ENCODE measurements at places on chromosomes 16 and 17.

- no peak for DNase-seq
These were observed 2.2 kb downstream of the MMP28 start for GRCh38 chr17:35793257-35793656.

GRCh38 chr16:86338403-86339115 lies 171.8 kb upstream of the FOXF1 start:
- no peak for DNase-seq

DNA sequence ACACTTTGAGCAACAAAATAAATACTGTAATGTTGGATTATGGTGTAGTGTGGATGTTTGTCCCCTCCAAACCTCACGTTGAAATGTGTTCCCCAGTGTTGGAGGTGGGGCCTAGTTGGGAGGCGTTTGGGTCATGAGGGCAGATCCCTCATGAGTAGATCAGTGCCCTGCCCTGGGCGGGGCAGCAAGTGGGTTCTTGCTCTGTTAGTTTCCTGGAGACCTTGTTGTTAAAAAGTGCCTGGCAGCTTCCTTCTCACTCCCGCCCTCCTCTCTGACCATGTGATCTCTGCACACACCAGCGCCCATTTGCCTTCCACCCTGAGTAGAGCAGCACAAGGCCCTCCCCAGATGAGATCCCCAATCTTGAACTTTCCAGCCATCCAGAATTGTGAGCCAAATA lies 67.7 kb downstream of the MPRIP start:
- DNase-seq: peak; percentile 54

DNA sequence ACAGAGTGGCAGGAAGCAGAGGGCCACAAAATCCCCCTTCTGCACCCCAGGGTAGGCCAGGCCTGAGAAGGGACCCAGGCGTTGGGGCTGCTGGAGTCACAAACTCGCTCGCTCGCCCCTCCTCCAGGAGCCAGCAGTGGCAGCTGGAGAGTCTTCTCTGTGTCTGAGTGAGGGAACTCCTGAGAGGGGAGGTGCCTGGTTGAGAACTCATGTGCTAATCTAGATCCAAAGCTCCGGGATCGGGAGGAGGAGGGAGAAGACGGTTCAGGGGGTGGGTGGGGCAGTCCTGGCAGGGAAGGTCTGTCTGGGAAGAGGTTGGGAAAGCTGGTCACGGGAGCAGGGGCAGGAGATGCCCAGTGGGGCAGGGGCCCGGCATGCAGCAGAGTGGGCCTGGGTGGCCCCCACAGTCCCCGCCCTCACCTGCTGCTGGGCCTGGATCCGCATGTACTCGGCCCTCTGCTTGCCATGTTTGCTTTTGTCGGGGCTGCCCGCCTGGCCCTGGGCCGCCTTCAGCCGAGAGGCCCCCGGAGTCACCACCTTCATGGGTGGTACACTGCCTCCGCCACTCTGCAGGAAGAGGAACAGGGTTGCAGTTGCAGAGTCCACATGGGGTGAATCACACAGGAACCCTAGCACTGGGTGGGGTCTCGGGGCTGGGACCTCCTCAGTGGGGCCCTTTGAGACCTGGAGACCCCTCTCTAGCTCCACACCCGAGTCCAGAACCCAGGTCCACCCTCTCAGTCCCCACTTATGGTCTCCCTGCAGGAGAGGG lies 62.2 kb downstream of the SRCIN1 start:
- no peak for DNase-seq

GRCh38 chr17:54439816-54440215 lies 460.8 kb upstream of the TOM1L1 start:
- DNase-seq: no peak

DNA sequence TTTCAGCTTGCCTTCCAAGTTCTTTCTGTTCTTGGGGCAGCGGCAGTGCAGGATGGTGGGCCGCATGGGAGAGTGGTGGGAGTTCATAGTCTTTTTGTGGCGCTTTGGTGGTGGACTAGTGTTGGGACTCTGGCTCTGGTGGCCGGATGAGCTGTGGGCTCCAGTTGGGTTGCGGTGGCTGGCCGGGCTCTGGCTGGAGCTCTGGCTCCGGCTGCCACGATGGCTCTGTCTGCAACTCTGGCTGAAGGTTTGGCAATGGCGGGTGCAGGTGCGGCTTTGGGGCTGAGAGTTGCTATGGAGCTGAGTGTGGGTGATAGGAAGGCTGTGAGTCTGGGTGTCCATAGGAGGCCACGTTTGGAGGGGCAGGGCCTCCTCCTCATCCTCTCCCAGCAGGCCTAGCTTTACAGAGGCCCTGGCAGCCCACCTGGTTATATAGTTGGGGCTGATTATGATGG lies at the start of gene TNP2:
Gene TNP2 (minus strand): TSS at position 405 of the 455 bp plus-strand sequence. CDS start 63 bp downstream, at position 342.
- no peak for DNase-seq

DNA sequence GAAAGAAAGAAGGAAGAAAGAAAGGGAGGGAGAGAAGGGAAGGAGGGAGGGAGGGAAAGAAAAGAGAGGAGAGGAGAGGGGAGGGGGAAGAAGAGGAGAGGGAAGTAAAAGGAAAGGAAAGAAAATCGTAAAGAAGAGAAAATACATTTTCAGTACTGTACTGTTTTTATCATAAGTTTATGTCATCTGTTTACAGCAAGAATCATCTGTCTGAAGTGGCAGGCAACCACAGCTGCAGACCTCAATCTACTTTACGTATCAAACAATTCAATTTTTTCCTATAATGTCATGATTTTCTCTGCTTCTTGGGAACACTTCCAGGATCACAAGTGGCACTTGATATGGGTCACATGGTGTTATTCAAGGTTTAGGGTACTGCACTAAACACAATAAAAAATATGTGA lies 58.3 kb downstream of the USP32 start:
- no peak for DNase-seq

DNA sequence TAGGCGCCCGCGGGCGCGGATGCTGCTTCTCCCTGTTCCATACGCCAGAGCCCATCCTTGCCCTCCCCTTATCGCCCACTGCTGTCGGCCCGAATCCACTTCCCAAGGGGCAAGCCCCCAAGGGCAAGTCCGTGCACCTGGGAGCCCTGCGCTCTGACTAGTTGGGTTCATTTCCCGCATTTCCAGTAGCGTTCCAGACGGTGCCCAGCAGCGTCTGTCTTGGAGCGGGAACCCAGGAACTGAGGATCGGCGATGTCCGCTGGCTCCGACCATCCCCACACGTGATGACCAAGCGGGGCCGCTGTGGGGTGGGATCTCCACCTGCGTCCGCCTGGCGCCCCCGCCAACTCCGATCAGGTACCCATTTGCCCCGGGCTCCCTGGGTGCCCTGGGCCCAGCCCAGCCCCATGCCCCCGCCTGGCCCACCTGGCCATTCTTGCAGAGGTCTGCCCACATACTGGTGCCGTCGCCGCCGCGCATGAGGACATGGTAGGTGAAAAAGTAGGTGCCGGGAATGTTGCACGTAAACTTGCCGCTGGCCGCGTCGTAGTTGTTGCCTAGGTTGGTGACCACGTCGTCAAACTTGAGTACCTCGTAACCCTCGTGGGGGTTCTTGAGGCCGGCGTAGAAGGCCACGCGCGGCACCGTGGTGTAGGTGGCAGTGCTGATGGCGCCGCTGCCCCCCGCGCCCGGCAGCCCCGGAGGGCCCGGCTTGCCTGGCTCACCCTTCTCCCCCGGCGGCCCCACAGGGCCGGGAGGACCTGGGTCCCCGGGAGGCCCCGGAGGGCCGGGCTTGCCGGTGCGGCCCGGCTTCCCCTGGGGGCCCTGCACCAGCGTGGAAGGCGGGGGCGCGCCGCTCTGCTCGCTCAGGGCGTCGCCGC lies 837 bp downstream of the C1QL1 start:
- no peak for DNase-seq

GRCh38 chr16:66923866-66924265 lies 1.5 kb downstream of the RRAD start:
- no peak for DNase-seq

DNA sequence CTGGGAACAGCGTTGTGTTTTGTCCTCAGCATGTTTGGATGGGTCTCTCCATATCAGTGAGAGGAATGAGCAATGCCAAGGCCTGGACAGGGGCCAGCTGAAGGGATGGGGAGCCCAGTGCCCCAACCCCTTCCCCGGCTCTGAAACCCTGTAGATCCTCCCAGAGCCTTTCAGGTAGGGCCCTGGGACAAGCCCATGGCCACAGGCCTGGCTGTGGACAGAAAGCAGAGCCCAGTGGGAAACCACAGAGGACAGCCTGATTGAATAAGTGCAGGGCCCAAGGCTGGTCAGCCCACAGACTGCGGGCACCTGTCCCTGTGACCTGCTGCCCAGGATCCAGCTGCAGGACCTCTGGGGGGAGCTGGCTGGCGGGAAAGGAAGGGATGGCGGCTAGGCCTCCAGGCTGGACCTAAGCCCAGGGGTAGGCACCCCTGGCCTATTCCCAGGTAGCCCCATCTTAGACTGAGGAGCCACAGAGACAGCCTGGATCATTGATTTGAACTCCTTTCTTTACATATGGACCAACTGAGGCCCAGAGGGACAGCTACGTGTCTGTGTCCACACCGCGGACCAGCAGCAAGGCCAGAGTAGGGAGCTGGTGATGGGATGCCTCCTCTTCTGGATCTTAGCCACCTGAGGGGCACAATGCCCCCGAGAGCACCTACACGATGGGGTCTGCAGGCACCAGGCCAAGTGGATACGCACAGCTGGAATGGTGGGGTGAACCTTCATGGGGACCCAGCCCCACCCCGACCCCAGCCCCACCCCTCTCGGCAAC lies 1.3 kb downstream of the CCDC102A start:
- no peak for DNase-seq

DNA sequence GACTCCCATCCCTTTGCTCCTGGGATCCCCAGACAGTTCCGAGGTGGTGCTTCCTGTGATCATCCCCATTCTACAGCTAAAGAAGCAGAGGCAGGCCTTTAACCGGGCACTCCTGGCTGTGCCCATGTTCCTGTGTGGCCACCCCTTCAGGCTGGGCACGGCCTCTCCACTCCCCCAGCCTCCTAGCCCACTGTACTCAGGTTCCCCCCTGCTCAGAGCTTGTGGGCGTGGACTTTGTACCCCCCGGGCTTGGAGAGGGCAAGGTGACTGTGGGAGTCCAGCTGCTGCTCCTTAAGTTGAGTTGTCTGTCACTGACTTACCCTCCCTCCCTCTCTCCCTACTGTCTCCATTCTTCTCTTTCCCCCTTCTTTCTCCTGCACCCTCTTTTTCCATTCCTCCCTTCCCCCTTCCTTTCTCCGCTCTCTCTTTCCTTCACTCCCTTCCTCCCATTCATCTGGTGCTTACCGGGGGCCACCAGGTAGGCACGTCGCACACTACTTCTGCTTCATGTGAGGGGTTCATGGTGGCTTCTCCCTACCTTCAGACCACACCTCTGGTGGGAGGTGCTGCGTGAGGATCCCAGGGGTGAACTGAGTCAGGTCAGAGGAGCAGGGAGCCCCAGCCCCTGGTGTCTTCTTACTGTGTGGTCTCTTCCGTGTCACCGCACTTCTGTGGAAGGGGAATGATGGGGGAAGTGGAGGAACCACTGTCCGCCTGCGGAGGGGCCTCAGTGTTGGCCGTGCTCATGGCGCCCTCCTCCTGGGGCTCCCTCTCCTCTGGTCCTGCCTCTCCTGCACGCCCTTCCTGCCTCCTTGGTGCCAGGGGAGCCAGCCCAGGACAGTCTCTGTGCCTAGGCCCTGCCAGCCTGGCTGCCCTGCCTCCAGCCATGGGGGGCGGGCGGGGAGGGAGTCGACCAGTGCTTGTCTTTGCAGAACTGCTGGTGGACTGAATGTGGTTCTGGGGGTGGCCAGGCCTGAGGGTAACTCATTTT lies 29.7 kb downstream of the CMIP start:
- no peak for DNase-seq

GRCh38 chr17:77720946-77721845 lies 237.3 kb upstream of the TNRC6C start:
- DNase-seq: no peak

Data from CD4-positive, alpha-beta T cell treated with Interleukin-6 for 4 hours (primary cell).